Ovary (tissue), 10 donors: ENCODE measurements at places on chromosomes 2 and 18. TPM values are rescaled to one million over a fixed set of nuclear protein-coding genes. Genes with fewer than 3 reads are reported as not detected.

SLC11A1 gene
- total RNA-seq, result 5.4 TPM

SERPINB11 gene
- total RNA-seq, result not detected

MGAT4A gene
- 8.9 TPM for total RNA-seq

RND3 gene
- 23.0 TPM for total RNA-seq

RAD51AP2 gene
- total RNA-seq, result 0.10 TPM

IL37 gene
- total RNA-seq, result not detected

ZC3H8 gene
- total RNA-seq, result 4.9 TPM

CRACDL gene
- total RNA-seq, result 2.9 TPM

TFPI gene
- total RNA-seq, result 42.1 TPM

PROM2 gene
- 4.0 TPM for total RNA-seq

C2orf92 gene
- 4.5 TPM for total RNA-seq

MAP4K3 gene
- total RNA-seq, result 78.9 TPM
